Activated T-helper 1 cell treated with anti-CD3 and anti-CD28 coated beads, Interleukin-2, amount 50 U/mL, for 16 hours (primary cell): ENCODE measurements at places on chromosomes 5 and 9.

- DNase-seq = no peak
These were observed 443.7 kb downstream of the DIRAS2 start for GRCh38 chr9:90198956-90199355.

DNA sequence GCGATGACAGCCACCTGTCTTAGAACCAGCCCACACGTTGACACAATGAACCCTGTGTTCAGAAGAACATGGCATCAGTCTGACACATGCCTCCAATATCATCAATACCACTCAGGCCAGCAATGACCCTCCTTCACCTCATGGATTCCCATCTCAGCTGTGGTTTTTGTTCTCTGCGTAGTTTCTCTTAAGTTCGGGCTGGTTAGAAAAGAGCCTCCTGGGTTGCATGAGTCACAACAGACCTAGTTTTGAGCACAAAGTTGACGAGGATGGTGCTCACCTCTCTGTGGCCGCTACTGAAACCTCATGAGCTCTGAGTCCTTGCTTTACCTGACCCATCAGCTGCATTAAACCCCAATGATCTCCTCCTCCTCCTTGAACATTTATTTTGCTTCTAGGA lies 299.9 kb downstream of the SPOCK1 start:
- no peak for DNase-seq

DNA sequence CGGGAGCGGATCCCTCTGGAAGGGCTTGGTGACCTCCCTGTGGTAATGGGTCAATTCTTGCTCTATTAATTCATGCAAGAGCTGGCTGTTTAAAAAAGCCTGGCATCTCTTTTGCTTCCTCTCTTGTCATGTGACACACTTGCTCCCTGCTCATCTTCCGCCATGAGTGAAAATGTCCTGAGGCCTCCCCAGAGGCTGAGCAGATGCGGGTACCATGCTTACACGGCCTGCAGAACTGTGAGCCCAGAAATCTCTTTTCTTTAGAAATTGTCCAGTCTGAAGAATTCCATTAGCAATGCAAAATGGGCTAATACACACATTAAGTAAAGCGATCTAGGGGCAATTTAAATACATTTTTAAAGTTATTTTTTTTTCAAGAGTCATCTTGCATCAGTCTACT lies 48.7 kb upstream of the CDK20 start:
- DNase-seq = no peak

DNA sequence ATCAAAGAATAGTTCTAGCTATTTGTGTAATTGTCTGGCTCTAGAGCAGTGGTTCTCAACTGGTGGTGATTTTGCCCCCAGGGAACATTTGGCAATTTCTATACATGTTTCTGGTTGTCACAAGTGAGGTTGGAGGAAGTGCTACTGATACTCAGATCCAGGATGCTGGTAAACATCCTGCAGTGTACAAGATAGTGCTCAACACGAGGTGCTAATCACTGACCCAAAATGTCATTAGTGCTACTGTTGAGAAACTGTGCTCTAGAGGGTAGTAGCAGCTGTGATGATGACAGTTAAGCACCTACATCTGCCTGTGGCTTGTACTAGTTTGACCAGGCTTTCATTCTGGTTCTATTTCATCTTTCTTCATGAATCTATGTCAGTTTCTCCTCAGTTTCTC lies 22.1 kb downstream of the LRRC19 start:
- no peak for DNase-seq

GRCh38 chr5:172403189-172403796 lies 51.0 kb downstream of the SH3PXD2B start:
- DNase-seq = no peak

DNA sequence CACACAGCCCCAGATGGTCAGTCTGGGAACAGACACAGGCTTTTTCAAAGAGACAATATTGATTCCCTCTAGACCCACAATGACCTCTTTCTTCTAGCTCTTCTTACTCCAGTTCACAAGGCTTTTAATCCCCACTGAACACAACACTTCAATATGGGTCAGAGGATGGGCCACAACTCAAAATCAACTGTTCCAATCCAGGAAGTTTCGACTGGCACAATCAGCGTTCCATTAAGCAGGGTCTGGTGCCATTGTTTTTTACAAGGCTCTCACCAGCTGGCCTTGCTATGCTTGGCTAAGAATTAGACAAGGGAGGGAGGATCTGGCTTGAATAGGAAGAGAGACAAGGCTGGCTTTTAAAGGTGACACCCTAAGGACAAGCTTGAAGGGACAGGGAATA lies 199.4 kb upstream of the SLC24A2 start:
- DNase-seq = no peak

- DNase-seq = no peak
These were observed 97.2 kb downstream of the DOCK8 start for GRCh38 chr9:311841-312240.

GRCh38 chr9:136764301-136764891 lies at the start of gene LCN15:
Gene LCN15, minus strand, starts transcription at chr9:136764518. Its CDS starts 30 bp downstream, at chr9:136764488.
- DNase-seq = no peak

DNA sequence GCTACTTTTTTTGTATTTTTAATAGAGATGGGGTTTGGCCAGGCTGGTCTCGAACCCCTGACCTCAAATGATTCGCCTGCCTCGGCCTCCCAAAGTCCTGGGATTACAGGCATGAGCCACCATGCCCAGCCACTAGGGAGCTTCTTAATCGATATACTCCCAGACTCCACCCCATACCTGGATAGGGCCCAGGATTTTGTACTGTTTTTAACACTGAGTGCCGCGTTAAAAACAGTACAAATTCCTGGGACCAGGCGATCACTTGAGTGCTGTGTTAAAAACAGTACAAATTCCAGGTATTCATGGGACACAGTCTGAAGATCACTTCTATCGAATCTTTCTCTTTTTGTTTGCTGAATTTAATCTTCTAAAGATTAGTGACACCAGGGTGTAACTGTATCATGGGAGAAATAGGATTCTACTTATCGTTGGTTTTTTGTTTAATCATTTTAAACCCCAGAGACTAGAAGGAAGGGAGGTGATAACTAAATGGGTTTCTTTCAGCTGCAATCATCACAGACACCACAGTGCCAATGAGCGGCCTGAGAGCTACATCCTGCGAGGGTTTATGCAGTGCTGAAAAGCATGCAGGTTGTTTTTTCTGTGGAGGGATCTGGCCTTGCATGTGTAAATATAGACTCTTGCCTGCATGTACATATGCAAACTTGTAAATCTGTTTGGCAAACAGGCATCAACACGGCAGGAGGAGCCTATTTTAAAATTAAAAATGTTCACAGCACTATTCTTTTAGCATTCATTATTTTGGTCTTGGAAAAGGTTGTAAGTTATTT lies 303.8 kb upstream of the WWC1 start:
- DNase-seq = no peak

GRCh38 chr9:98121058-98121457 lies 2.0 kb upstream of the TRIM14 start:
- no peak for DNase-seq

DNA sequence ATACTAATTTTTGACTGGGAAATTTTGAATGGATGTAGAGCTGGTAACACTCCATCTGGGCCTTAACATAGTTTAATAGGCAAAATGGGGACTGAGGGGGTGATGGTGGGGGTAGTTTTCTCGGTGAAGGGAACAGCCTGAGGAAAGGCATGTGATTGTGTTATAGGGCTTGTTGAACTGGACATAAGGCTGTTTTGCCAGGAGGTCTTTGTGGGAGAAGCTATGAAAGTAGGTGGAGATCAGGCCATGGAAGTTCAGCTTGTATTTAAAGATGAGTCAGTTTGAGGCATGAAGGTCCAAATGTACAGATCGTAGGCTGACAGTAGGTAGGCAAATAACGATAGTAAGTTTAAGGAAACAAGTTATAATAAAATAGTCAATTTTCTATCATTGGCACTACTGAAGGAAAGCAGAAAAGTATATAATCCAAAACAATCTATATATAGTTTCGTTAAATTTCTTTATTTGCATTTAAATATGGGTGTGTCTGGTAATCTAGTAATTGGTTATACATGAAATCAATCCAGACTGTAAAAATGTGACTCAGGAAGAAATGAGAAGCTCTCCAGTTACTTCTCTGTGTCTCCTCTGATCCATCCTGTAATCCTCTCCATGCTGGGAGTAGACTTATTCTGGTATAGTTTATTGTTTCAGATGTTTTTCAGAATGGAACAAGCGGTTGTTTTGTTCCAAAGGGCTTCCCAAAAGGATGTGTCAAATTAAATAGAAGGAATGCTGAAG lies 2.8 kb downstream of the CSNK1G3 start:
- no peak for DNase-seq

GRCh38 chr9:90365666-90366065 lies 277.0 kb downstream of the DIRAS2 start:
- no peak for DNase-seq

DNA sequence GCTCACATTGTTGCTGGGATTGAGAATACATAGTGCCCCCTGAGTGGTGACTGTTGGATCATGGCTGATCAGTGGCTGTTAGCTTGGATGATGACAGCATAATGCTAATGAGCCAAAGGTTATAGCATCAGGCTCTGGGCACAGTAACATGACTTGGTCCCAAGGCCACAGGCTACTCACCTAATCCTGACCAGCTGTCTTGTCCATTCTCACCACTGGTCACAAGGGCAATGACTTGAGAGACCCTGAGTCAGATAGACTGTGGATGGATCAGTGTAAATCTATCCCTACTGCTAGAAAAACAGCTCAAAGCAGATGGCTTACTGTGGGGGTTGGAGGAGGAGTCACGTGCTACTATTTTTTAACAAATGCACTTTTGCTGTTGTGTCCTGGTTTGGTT lies 74.7 kb downstream of the AOPEP start:
- no peak for DNase-seq

DNA sequence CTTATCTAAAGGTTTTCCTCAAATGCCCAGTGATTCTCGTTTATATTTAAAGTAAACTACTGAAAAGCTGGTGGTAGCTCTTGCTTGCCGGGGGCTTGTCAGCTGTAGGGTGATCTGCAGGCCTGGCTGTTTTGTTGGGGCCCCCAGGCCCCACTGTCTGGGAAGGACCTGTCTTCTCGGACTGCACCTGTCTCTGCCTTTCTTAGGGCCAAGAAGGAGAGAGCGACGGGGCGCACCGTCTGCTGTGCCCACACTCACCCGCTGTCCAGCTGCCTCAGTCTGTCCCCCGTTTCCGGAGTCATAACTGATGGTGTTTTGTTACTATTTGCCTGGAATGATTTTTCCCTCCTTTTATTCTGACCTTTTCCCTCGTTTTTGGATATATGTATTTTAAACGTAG lies 94.1 kb upstream of the CACNA1B start:
- DNase-seq = no peak

- DNase-seq = no peak
These were observed 9.8 kb downstream of the ACTL7B start for GRCh38 chr9:108845947-108846346.

GRCh38 chr5:58048954-58049353 lies 410.9 kb downstream of the PLK2 start:
- no peak for DNase-seq

DNA sequence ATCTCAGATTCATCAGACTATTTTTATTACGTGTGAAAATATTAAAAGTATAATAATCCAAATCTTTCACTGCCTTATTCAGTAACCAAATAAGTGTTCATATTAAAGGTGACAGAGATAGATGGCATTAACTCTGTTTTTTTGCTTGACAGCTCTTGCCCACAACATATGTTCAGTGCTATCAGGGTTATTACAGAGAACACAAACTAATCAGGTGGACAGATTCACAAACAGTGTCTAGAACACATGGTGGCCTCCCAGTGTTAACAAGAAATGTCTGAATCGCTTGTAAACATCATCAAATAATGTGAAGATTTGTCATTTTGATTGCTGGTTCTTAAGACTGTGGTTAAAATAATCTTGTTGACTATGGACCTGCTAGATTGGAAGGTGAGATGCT lies 609.1 kb upstream of the GRAMD2B start:
- no peak for DNase-seq

GRCh38 chr5:75310212-75310611 lies 26.8 kb upstream of the HMGCR start:
- no peak for DNase-seq

GRCh38 chr5:6554812-6555211 lies 78.0 kb downstream of the NSUN2 start:
- no peak for DNase-seq

GRCh38 chr5:141825791-141826560 lies 52.2 kb downstream of the PCDH1 start:
- DNase-seq = no peak

GRCh38 chr9:85216601-85217000 lies 525.2 kb downstream of the AGTPBP1 start:
- DNase-seq = no peak

DNA sequence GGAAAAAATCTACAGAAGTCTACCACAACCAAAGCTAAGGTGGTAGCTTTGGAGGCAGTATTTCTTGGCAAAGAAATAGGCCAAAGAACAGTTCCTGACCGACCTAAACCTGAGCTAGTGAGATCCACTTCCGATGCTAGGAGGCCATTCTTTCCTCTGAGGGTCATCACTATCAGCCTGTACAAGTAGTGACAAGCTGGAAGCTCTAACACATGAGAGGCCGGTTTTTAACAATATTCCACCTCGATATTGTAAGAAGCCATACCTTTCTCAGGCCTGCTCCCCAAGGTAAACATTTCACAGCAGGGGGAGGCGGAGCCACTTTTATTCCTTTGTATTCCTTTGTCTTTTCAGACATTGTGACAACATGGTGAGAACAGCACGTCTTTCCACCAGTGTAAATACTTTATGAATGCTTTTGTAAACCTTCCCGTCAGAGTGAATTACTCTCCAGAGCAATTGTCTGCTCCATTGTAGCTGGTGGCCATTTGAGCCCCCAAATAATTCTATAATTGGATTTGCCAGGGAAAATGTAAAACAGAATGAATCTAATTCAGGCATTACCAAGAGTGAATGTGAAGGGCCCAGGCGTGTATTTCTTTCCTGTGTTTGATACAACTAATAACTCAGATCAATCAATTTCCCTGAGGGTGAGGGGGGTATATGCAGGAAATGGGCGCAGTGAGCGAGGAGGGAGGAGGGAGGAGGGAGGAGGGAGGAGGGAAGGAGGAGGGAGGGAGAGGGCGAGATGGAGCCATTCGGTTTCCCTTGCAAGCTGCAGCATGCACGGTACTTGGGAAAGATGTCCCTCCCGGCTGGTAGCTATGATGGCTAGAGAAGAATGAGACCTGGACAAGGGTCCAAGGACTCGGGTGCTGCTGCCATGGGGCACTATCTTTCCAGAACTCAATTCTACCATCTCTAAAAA lies 166.6 kb downstream of the CDK5RAP2 start:
- DNase-seq = no peak

DNA sequence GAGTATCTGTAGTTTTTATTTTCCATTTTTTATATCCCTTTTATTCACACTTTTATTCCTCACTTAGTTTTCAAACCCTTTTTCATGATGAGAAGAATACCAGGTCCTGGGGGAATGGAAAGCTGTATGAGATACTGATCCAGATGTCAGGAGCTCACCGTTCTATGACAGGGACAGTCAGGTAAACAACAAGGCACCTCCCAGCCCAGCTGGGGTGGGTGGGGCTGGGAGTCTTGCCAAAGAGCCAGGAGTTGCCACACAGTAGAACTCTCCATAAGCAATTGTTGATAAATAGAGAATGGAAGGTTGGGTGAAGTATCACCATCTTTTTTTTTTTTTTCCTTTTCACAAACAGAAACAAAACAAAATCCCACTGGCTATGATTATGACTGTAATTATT lies 225.8 kb downstream of the NSG2 start:
- DNase-seq = no peak
